Fibroblast of skin of right biceps (primary cell): ENCODE measurements at places on chromosomes 16 and 17.

DNA sequence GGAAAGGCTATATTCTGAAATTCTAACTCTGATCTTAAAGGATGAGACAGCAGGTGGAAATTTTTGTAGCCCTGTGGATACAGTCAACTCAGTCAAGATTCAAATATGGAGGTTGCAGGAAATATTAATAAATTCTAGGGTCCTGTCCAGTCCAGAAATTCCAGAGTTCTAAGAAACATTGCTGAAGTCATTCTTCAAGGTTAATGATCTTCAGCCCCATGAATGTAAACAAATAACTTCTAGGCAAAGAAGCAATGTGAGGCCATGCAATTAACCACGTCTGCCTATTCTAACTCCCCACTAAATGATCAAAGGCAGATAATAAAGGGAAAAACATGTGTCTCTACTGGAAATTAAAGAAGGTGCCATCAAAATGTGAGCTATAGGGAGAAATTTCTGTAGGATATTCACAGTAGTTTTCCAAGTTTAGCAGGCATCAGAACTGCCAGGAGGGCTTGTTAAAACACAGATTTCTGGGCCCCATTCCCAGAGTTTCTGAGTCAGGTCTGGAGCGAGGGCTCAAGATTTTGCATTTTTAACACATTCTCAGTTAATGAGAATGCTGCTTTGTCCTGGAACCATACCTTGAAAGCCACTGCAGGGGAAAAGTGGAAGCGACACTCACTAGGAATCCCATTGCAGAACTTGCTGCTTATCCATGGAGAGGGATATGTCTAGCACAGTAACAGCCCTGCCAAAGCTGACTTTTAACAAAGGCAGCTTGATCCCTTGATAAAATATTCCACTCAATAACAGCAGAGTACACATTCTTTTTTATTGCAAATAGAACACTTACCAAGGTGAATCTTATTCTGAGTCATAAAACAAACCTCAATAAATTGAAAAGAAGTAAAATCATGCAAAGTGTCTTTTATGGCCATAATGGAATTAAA lies 61.8 kb downstream of the DNAH3 start:
- DNase-seq: peak; percentile 46

- DNase-seq: no peak
Observed at GRCh38 chr17:76870377-76870714, 2.1 kb downstream of the MGAT5B start.

GRCh38 chr17:54900457-54901229 lies at the start of gene TOM1L1:
Gene TOM1L1 (plus strand): TSS chr17:54900852. CDS start chr17:54900866, 14 bp downstream.
- peak; percentile 64 for DNase-seq

GRCh38 chr16:55497558-55497957 lies 11.3 kb upstream of the LPCAT2 start:
- no peak for DNase-seq

DNA sequence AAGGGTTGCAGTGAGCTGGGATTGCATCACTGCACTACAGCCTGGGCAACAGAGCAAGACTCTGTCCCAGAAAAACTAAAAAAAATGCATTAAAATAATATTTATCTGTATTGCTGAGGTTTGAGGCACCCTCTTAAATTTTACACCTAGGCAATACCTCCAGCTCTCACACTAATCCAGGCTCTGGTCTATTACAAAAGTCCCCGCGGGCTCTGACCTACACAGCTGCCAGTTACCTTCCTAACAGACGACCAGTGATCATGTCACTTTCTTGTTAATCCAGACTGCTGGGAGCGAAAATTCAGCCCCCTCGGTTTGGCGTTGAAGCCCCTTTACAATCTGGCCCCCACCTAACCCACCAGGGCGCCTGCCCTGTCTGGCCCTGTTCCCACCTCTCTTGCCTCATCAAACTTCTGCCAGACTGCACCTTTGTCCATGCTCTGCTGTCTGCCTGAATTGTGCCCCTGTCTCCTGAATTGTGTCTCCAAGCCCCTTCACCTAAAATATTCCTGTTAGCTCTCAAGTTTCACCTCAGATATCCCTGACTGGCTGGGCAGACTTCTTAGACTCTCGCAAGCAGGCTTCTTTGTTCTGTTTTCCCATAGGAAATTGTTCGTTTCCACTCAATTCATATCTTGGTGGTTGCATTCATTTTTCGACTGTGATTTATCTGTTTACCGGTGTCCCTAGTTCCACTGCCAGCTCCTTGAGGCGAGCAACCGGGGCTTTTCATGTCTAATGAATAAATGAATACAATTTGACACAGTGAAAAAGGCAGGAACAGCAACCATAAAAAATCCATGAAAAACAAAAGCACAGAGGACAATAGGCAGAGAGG lies 65.9 kb downstream of the PITPNC1 start:
- DNase-seq: no peak

DNA sequence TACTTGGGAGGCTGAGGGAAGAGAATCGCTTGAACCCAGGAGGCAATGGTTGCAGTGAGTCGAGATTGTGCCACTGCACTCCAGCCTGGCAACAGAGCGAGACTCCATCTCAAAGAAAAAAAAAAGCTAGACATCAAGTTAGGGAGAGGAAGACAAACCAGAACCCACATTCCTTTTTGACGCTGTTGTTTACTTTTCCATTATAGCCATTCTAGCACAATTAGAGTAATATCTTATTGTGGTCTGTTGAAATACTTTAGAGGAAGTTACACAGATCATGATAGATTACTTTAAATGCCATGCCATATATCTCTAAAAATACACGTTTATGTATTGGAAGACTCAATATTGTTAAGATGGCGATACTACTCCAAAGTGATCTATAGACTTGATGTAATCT lies 16.5 kb upstream of the ABCC1 start:
- DNase-seq: no peak
